ENCODE measurements at places on chromosomes 3 and 15.

DNA sequence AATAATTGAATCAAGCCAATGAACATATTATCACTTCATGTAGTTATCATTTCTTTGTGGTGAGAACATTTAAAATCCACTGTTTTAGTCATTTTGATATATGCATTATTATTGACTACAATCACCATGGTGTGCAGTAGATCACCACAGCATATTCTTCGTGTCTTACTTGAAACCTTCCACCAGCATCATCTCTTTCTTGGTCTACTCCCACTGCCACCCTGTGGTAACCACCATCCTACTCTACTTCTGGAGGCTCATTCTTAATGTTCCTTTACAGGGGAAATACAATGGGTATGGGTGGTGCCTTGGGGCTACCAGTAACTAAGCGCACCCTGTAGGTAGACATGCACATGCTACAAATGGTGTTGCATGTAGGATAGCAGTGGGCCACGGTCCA lies 25.4 kb downstream of the PXK start:
- DNase-seq = no peak

GRCh38 chr3:185470323-185470722 lies 28.5 kb downstream of the TMEM41A start:
- DNase-seq = no peak

DNA sequence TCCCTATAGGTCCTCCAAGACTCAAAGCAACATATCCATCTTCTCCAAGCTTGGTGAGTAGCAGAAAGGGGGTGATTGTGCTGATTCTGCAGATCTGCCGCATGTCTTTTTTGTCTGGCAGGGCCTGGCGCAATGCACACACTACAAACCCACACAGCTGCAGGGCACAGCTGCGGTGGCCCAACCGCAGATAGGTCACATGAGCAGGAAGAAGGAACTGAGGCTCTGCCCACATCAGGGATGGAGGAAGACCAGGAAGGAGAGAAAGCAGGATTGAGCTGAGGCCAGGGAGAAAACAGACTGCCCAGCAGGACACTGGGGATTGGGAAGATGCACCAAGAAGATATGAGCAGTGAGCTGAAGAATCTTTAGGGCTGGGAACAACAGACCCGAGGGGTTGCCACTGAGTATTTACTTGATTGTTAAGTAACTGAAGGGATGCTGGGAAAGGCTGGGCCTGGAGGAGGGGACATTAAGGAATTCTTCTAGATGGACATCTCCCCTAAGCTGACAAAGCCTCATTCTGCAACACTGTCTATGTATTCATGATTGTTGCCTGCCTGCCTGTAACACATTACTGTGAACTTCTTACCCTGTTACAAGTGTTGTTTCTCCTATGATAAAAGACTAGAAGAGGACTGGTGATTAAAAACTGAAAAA lies 126.7 kb downstream of the MYLK start:
- no peak for DNase-seq

- DNase-seq = no peak
Measured at GRCh38 chr3:31581660-31582059, 48.9 kb downstream of the STT3B start.

- DNase-seq = no peak
Measured at GRCh38 chr15:72141171-72142084, 23.2 kb downstream of the SENP8 start.

DNA sequence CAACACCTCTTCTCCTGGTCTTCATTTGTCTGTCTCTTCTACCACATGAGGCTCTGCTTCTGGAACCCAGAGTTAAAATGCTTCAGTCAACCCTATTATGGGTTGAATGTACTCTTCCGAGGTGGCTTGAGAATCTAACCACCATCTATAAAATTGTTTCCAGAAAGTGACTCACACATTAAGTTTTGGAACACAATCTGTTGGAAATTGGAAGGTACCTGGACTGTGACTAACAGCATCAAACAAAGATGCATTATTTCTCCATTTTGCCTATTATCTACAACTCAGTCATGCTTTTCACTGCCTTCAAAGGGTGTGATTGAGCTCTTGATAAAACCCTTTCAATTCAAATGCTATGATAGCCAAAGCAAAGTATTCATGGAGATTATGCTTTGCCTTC lies 499.0 kb upstream of the SEMA6D start:
- DNase-seq = no peak
